ENCODE measurements at places on chromosomes 3 and 15.

- DNase-seq, result peak; percentile 4
Measured at GRCh38 chr3:184262764-184263179, 1.4 kb upstream of the CAMK2N2 start.

GRCh38 chr3:195102609-195103467, 168.1 kb downstream of the XXYLT1 start:
- DNase-seq, result no peak

DNA sequence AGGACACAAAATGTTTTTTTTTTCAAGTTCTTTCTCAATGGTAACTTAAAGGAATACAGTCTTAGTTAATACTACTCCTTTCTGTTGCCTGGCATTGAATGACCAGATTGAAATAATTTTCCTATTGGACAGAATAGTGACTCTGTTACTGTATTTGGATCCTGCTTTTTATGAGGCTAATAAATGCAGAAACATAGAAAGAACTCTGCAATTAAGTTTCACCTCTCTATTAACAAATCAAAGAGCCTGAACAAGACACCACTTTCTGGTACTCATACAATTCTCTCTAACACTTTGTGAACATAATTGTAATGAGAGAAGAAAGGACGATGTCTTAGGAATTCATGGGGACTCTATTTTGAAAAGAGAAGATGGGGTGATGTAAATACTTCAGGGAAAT, 308.4 kb upstream of the ROBO2 start:
- DNase-seq, result no peak

GRCh38 chr3:181292984-181293383, 303.4 kb upstream of the DNAJC19 start:
- no peak for DNase-seq

DNA sequence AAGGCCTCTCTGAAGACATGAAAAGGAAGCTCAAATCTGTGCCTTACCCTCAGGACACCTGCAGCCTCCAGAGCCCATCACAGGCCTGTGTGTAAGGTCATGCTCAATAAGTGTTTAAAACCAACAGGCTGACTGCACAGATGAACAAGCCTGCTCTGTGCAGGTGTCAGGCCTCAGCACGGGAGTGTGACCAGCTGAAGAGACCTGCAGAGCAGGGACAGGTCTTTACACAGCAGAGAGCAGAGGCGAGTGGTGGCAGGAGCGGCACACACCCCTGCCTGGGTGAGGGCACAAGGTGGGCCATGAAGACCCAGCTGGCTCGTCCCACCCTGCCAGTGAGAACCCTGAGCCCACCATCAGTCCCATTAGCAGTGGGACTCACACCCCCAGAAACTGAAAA, 56.9 kb downstream of the ROPN1B start:
- DNase-seq, result no peak
